ENCODE measurements at places on chromosomes 6 and 20. TPM values are rescaled to one million over a fixed set of nuclear protein-coding genes. Genes with fewer than 3 reads are reported as not detected.
A peak's percentile ranks its signal among the peaks of the same experiment; 100 is the strongest.

PRL gene
- not detected for total RNA-seq

RIPPLY2 gene
- not detected for total RNA-seq

GRCh38 chr6:154754152-154754551 lies 20.9 kb downstream of the SCAF8 start:
- 0 out of 2 replicates have a peak, but pooled peaks cover 3% of the 10 kb centered on the region for H3K36me3 ChIP-seq
- DNase-seq, result no peak
- no peak overlapping the region for H3K4me3 ChIP-seq
- H3K27me3 ChIP-seq, result no peaks in the 10 kb centered on the region

DNA sequence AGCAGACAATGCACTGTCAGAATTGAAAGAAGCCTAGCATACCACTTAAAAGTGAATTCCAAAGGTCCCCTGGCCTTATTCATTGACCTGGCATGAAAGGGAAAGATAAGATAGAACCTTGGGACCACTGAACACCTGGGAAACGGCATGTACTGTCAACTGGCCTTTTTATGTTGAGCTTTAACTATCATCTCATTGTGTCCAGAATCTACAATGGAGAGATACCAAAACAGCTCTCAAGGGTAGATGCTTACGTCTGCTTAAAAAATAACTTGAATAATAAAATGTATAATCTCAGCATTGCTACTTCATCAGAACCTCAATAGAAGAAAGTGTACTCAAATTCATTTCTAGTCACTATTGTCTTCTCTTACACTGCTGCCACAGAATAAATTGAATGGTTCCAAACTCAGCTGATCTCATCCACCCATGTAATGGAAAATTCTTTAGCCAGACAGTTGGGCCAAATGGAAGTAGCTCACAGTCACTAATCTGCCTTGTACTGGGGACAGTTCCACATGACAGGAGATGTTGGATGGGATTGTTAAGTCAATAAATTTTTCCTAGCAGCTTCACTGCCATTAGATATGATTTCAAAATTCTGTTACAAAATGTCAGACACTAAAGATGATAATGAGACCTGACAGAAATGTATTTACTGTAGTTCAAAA lies 93.8 kb downstream of the MLIP start:
- H3K36me3 ChIP-seq, result no peaks in the 10 kb centered on the region
- DNase-seq, result no peak
- no peak overlapping the region for H3K27ac ChIP-seq

- H3K36me3 ChIP-seq, result no peaks in the 10 kb centered on the region
- no peak overlapping the region for H3K27ac ChIP-seq
- H3K4me1 ChIP-seq, result no peaks in the 10 kb centered on the region
- H3K27me3 ChIP-seq, result no peaks in the 10 kb centered on the region
- H3K4me3 ChIP-seq, result no peak overlapping the region
- DNase-seq, result no peak
Measured at GRCh38 chr6:63904650-63905248, 269.1 kb downstream of the PHF3 start.

GRCh38 chr6:12635375-12635774 lies 81.2 kb upstream of the PHACTR1 start:
- no peaks in the 10 kb centered on the region for H3K4me1 ChIP-seq
- H3K4me3 ChIP-seq, result no peak overlapping the region
- DNase-seq, result no peak
- H3K27ac ChIP-seq, result no peak overlapping the region
- peaks cover 17% of the 10 kb centered on the region for H3K27me3 ChIP-seq
- no peaks in the 10 kb centered on the region for H3K36me3 ChIP-seq

- DNase-seq, result no peak
- no peaks in the 10 kb centered on the region for H3K4me1 ChIP-seq
- H3K27me3 ChIP-seq, result no peaks in the 10 kb centered on the region
- H3K27ac ChIP-seq, result no peak overlapping the region
Measured at GRCh38 chr20:52139986-52140385, 51.6 kb downstream of the ZFP64 start.

GRCh38 chr20:46349035-46349741 lies 40.9 kb upstream of the CDH22 start:
- no peaks in the 10 kb centered on the region for H3K36me3 ChIP-seq
- no peaks in the 10 kb centered on the region for H3K4me1 ChIP-seq
- DNase-seq, result no peak
- no peak overlapping the region for H3K27ac ChIP-seq
- H3K27me3 ChIP-seq, result no peaks in the 10 kb centered on the region
- H3K4me3 ChIP-seq, result no peak overlapping the region

DNA sequence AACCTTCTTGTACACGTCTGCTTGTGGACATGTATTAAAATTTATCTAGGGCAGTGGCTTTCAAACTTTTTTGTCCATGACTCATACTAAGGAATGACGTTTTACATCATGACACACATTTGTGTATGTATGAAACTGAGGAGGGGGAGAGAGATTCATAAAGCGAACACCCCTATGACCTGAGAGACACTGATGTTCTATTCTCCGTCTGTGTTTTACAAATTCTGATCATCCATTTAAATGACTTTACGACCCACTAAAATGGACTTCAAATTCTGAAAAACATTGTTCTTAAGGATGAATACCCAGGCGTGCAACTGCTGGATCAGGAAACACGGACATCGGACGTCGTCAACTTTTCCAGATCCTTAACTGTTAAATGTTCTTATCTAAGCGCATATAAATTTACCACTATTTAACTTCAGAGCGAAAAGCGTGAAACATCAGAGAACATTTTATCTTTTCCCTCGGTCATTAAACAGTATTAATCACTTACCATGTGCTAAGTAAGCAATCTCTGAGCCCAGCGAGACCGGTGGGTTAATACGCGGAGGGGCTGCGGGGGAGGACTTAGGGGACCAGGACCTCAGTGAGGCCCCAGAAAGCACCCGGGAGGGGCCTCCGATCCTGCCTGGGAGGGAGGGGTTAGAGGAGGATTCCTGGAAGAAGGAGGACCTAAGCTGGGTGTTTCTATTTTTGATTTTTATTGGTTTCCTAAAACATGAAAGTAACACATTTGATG lies 1.2 kb downstream of the PLAGL1 start:
- H3K27ac ChIP-seq, result no peak overlapping the region
- H3K4me3 ChIP-seq, result peak overlapping the region; percentile 61
- H3K36me3 ChIP-seq, result no peaks in the 10 kb centered on the region
- no peak for DNase-seq
- peaks cover 4% of the 10 kb centered on the region for H3K27me3 ChIP-seq
- 0 out of 2 replicates have a peak, but pooled peaks cover 5% of the 10 kb centered on the region for H3K4me1 ChIP-seq

DNA sequence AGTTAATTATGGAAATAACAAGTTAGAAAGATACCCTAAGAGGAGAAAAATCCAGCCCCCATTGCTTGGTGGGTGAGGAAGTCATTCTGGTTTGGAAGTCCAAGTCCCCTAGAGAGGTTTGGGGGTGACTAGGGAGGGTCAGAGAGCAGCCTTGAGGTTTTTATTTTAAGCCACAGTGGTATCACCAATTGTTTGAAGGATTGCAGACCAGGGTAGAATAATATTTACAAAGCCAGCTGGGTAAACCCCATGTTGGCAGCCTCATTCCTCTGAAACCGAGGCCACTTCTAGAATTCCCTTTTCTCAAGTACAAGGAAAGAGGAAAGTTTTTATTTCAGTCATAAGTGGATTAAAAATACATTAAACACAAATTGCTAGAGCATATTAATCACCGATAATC lies 99.7 kb downstream of the TMEM170B start:
- no peak for DNase-seq
- no peaks in the 10 kb centered on the region for H3K27me3 ChIP-seq
- H3K4me1 ChIP-seq, result peaks cover 5% of the 10 kb centered on the region
- H3K36me3 ChIP-seq, result no peaks in the 10 kb centered on the region
